K562 (cell line): ENCODE measurements at places on chromosomes 7 and 10. TPM values are rescaled to one million over a fixed set of nuclear protein-coding genes. Genes with fewer than 3 reads are reported as not detected.

Gene MMD2
- total RNA-seq = not detected in 2 replicates

Gene GCK
- total RNA-seq = 0.11 and 0.22 TPM in 2 replicates

Gene DENND2A
- 0.16 TPM in 1 of 2 replicates, not detected in the other for total RNA-seq

Gene PLCE1
- total RNA-seq = 0.02 and 0.04 TPM in 2 replicates

Gene RPEL1
- total RNA-seq = 0.07 and 0.09 TPM in 2 replicates

Gene DGKB
- total RNA-seq = not detected in 2 replicates

Gene MKX
- 0.07 TPM in 1 of 2 replicates, not detected in the other for total RNA-seq

Gene CYP26C1
- 0.07 and 0.16 TPM in 2 replicates for total RNA-seq

Gene TBXAS1
- 1.9 and 2.7 TPM in 2 replicates for total RNA-seq
